Right atrium auricular region (tissue), 2 donors: ENCODE measurements at places on chromosomes 2 and 18. TPM values are rescaled to one million over a fixed set of nuclear protein-coding genes. Genes with fewer than 3 reads are reported as not detected.

Gene BUB1
- total RNA-seq = 1.4 TPM

GRCh38 chr18:9757827-9758621 is 49.9 kb downstream of the RAB31 start:
- H3K4me3 ChIP-seq = no peak overlapping the region
- no peaks in the 10 kb centered on the region for H3K36me3 ChIP-seq
- DNase-seq = no peak
- H3K4me1 ChIP-seq = no peaks in the 10 kb centered on the region
- H3K27ac ChIP-seq = no peak overlapping the region

DNA sequence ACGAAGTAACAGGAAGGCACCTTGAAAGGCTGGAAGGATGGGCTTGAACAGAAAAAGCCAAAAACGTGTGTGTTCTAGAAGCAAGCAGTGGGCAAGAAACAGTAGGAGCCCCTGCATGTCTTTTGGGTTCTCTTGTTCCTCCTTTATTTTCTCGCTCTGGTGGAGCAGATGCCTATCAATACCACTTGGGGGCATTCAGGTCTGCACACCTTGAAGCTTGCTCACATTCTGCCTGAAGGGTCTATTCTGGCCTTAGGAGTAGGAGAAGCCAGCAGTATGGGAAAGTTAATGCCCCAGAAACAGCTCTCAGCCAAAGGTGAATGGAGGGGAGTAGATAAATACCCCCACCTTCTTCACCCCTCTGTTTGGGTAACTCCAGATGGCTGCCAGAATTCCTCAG is 204.5 kb downstream of the TXNL1 start:
- no peaks in the 10 kb centered on the region for H3K27me3 ChIP-seq
- no peaks in the 10 kb centered on the region for H3K36me3 ChIP-seq
- no peak overlapping the region for H3K4me3 ChIP-seq
- DNase-seq = no peak
- no peaks in the 10 kb centered on the region for H3K4me1 ChIP-seq
- no peak overlapping the region for H3K27ac ChIP-seq

GRCh38 chr2:172922306-172922705 is 153.3 kb upstream of the MAP3K20 start:
- H3K4me3 ChIP-seq = no peak overlapping the region
- peaks cover 8% of the 10 kb centered on the region for H3K4me1 ChIP-seq
- H3K27ac ChIP-seq = no peak overlapping the region
- no peak for DNase-seq
- H3K27me3 ChIP-seq = no peaks in the 10 kb centered on the region

DNA sequence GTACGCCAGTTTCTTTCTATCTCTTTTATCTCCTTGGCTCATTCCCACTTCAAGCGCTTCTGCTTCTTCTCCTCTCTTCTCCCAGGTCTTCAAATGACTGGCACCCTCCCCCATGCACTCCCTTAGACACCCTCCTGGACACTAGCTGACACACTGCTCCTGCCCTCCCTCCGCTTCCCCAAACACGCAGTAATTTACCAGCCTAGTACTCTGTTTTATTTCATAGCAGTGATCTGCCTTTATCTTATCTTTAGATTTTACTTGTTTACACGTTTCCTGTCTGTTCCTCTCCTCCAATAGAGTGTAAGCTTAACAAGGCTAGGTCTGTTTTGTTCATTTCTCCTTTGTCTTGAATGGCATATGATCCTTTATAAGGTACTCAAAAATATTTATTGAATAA is 93.9 kb downstream of the SCN3A start:
- no peak overlapping the region for H3K27ac ChIP-seq
- H3K36me3 ChIP-seq = no peaks in the 10 kb centered on the region
- no peaks in the 10 kb centered on the region for H3K4me1 ChIP-seq

DNA sequence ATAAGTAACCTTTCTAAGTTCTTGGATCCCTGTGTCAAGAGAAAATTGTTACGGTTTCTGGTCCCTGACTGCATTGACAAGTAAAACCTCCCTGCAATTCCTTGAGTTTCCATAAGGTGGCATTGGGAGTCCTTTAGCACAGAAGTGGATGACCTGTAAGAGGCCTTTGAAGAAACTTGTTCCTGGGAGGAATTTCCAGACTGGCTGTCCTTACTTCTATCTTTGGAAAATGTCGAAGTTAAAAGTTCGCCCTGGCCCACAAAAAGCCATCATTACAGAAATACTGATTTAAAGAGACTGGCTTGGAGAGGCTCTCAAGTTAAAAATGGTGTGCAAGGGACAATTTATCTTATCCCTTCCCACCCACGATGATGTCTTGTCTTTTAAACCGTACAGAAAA is 218.4 kb downstream of the CDH20 start:
- no peak overlapping the region for H3K4me3 ChIP-seq
- DNase-seq = no peak
- H3K4me1 ChIP-seq = no peaks in the 10 kb centered on the region
- no peaks in the 10 kb centered on the region for H3K27me3 ChIP-seq

DNA sequence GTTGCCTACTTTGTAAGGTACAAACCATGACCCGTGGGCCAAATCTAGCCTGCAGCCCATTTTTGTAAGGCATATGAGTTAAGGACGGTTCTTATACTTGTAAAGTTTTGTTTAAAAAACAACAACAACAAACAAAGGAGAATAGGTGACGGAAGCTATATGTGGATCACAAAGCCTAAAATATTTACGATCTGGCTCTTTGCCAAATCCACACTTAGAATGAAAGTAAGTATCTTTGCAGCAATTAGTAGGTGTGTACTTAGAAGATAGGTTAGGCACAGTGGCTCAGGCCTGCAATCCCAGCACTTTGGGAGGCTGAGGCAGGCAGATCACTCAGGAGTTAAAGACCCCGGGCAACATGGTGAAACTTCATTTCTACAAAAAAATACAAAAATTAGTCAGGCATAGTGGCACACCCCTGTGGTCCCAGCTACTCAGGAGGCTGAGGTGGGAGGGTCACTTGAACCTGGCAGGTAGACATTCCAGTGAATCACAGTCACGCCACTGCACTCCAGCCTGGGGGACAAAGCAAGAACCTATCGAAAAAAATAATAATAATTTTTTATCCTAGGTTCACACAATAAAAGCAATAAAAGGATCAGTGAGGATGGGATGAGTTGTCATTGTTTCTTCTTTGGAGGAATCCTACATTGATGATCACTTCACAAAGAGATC is 57.8 kb upstream of the CTAGE1 start:
- H3K27ac ChIP-seq = no peak overlapping the region
- H3K36me3 ChIP-seq = no peaks in the 10 kb centered on the region
- no peaks in the 10 kb centered on the region for H3K27me3 ChIP-seq
- no peaks in the 10 kb centered on the region for H3K4me1 ChIP-seq
- H3K4me3 ChIP-seq = no peak overlapping the region
- no peak for DNase-seq
